ENCODE measurements at places on chromosomes 3 and 15.

GRCh38 chr15:98823012-98823458 lies 174.7 kb downstream of the IGF1R start:
- peak; percentile 91 for DNase-seq

DNA sequence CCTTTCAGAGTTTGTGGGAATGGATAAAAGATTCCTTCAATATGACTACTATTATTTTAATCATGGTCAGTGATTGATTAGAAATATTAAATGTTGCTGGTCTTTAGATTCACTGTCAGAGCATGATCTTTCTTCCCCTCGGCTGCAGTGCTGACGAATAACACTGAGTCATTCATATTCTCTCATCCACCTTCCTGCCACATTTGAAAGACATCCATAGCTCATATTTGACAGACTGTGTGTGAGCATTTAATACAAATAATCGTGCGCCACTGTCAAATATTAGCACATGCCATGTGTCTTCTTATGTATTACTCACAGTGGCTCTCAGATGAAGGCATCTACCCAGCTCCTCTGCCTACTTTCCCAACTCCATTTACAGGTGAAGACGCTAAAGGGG lies 476.5 kb upstream of the TPRG1 start:
- no peak for DNase-seq

DNA sequence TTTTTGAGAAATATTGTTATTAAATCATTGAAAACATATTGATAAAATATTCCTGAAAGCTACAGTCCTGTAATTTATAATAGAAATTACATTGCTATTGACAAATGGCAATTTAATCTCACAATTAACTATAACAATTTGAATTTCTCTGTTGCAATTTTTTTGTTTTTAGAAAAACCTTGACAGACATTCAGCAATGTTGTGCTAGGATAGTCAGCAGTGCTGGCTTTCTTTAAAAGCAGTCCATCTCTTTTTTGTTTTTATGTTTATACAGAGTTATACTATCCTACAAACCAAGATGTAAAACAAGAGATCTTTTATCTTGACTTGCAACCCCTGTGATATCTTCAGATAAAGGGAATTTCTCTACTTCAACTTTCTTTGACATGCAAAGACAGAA lies 93.1 kb downstream of the TUSC7 start:
- no peak for DNase-seq

DNA sequence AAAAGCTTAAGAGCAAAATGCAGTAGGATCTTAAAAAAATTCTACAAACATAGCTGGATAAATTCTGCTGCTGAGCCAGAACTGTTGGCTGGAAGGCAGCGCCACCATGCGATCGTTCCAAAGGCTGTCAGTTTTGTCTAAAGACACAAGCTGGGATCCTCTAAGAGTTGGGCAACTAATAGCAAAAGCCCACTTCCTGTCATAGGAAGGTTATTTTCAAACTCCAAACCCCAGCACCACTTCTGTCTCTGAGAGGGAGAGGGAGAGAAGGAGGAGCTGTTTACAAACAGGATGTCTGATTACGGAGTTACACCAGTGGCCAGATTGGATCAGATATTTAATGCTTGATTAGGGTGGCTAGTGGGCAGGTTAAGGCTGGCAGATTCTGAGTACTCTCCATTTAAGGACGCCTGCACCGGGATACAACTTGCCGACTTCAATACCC lies 44.0 kb downstream of the EIF4E3 start:
- DNase-seq, result peak; percentile 86

DNA sequence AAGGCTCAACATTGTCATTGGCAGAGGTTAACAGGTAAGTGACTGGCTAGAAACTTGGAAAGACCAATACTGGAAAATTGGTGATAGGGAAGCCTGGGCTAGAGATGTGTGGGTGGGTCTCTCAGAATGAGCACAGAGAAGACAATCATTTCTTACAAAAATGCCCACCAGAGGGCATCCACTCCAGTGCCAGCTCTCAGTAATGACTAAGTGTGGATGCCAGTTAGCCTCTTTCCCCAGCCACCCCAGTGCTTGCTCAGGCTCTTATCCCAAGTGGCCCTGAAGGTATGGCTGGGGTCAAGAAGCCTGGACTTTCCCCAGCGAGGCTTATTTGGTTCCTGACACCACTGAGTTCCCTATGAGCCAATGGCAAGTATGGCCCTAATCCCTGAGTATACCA lies 115.9 kb upstream of the ST8SIA2 start:
- DNase-seq, result peak; percentile 0

DNA sequence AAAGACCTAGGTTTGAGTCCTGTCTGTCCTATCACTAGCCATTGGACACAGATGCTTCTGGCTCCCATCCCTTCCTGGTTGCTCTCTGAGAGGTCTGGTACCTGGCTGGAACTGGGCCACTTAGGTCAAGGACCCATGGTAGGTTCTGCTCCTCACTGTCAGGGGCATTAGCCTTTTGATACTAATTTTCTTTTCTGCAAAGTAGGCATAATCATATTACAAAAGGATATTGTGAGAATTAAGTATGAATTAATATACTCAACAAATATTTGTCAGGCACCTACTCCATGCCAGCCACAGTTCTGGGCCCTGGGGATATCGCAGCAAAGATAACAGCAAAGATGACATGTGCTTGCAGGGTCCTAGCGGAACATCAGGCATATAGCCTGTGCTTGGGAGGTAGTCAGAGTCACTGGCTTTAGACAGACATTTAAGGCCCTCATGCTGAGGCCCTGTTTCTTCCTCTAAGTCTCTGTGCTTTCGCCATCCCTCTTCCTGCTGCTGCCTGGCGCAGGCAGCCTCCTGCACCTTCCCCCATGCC lies 25.6 kb upstream of the LCTL start:
- no peak for DNase-seq

DNA sequence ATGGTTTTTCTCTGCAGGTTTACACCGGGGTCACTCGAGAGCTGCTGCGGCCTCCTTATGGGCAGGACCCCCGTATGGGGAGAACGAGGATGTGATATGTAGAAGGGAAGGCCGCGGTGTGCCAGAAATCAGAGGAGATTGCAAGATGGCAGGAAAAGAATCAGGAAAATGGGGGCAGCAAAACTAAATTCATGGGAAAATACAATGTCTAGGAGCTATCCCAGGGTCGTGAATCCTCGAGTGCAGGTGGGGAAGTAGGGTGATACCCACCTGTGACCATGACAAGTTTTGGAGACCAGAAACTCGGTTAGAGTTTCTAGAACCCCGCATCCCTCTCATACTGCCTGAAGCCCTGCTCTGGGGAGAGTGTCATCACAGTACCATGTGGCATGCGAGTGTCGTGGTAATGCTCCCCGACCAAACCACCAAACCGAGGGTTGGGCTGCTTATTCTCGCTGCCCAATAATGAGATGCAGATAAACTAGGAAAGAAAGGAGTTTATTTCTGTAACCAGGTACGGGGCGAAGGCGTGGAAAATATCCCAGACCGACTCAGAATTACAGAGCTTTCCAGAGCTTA lies 781 bp downstream of the TRNT1 start:
- peak; percentile 25 for DNase-seq

DNA sequence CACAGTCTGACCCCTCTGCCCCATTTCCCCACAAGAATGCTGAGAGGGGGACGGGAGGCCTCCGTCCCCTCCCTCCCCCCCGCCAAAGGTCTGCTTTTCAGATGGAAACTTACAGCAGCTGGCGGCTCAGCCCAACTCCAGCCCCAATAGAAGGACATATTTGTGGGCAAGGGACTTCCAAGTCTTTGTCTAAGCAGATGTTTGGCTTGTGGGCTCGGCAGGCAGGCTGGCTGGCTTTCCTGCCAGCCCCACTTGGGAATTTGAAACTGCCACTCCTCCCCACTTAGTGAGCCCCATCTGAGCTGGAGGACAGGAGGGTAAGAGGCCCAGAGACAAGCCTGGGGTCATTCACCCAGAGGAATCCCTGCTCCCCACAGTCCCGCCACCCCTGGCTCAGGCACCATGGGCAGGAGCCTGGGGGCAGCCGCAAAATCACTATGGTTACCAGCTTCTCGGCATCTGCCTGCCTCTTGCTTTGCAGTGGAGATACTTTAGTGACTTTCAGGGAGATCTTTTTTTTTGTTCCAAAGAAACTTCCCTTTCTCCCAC lies 53.6 kb downstream of the LMCD1 start:
- DNase-seq, result peak; percentile 88

- DNase-seq, result no peak
These were observed 830.3 kb downstream of the ROBO1 start for GRCh38 chr3:78937475-78937874.

- DNase-seq, result no peak
These were observed 10.6 kb downstream of the LRRC58 start for GRCh38 chr3:120338517-120338916.
